ENCODE measurements at places on chromosomes 6 and 20.

DNA sequence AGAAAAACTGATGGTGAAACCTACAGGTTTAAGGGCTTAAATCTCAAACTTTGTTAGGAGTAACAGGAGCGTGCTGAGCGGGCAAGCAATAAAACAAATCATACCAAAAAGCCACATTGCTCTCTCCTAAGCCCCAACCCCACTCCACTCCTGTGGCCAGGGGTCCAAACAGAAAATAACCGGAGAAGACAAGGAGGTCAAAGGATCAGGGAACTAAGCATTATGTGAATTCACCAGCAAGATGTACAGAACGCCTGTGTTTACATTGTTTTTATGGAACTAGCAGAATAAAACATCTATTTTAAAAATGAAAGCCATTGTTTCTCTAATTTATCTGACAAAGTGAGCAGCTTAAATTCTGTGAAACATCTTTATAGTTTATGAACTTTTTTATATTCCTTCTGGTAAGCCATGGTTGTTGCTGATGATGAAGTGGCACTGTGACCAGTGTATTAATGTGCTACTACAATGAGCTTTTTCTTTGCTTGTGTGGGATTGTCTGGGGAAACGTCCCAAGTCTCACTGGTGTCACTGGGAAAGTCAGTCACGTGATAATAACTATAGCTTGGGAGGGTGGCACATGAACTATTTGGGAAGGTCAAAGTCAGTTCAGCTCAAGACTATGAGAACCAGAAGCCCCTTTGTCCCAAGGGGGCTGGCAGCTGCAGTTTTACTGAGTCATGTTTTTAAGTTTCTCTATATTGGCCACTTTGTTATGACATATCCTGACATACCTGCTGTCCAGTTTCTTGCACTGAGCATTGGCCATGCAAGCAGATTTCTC lies 9.8 kb downstream of the FAM210B start:
- DNase-seq, result no peak

GRCh38 chr6:159700970-159701369 lies 7.9 kb upstream of the SOD2 start:
- no peak for DNase-seq

- no peak for DNase-seq
Observed at GRCh38 chr20:58210398-58210747, 18.1 kb downstream of the ANKRD60 start.

DNA sequence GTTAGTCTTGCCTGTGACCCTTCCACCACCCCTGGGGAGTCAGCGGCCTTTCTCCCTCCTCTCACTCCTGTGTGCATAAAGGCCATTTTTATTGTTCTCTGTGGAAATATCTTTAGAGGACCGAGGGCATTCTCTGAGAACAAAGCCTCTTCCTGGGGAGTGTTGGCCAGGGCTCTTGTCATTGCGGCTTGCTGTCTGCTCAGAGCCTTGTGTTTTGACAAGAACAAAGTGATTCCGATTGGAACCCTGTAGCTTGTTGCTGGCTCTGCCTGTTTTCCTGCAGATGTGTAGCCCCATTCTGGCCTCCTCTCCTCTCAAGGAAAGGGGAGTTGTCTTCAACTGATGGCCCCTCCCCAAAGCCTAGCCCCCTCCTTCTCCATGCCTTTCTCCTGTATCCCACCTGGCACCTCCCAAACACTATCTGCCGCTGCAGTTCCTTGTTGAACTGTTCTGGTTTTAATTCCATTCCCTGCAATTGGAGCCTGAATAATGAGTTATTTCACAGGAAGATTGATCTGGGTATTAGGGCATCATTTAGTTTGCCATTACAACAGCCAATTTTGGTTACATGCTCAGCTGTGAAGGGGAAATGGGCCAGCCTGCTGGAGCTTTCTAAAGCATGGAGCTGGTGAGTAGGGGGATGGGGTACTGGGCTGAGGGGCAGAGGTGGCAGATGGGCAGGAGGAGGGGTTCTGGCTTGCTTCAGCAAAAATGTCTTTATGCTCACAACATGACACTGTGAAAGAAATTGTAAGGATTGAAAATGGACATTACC lies 252.5 kb downstream of the LRFN2 start:
- no peak for DNase-seq

DNA sequence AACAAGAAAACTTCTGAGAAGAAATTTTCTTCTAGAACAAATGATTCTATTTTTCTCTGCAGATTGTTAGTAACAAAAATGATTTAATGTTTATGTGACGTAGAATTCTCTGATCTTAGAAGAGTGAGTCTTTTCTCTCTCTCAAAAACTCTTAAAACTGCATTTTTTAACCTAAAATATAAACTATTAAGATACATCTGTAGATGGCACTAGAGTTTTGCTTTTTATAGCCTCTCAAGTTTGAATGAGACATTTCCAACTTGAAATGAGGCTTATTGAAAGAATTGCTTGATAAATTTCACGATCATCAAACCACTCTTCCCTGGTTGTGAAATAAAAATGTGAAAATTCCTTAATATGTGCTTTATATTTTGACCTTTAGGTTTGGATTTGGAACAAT lies 53.8 kb downstream of the PHF3 start:
- no peak for DNase-seq

DNA sequence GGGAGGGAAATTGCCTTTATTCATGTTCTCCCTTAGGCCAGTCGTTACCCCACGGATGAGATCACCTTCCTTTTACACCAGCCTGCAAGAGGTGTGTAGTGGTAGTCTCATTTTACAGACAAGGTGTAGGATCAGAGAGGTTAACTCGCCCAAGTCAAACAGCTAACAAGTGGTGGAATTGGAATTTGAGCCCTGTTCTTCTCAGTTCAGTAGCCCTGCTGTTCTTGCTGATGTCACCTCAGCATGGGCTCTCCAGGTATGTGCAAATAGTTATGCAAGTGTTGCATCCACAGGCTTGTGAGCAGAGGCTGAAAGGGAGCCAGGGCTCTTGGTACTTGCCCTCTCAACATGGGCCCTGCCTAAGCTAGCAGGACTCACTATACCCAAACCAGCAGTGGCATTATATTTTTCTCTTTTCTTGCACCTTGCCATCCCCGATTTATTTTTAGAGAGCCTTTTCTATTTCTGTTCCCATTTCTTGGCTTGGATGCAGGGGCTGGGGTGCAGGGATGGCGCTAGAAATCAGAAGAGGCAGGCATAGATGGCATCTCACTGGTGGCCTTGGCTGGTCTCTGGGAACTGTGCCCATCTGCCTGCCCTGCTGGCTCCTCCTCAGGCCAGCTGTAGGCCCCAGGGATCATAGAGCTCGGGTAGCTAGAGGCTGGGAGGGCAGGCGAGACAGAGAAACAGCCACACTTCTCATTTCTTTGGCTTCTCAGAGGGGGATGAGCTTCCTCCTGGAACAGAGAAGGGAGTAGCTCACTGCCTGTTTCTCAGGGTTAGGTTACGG lies 18.2 kb downstream of the PPARD start:
- DNase-seq, result no peak

GRCh38 chr6:37454420-37455140 lies 21.6 kb downstream of the CMTR1 start:
- DNase-seq, result no peak

- no peak for DNase-seq
Observed at GRCh38 chr20:53101992-53102760, 130.0 kb downstream of the TSHZ2 start.

GRCh38 chr20:44959082-44959637 lies 1.0 kb downstream of the TOMM34 start:
- DNase-seq, result no peak

DNA sequence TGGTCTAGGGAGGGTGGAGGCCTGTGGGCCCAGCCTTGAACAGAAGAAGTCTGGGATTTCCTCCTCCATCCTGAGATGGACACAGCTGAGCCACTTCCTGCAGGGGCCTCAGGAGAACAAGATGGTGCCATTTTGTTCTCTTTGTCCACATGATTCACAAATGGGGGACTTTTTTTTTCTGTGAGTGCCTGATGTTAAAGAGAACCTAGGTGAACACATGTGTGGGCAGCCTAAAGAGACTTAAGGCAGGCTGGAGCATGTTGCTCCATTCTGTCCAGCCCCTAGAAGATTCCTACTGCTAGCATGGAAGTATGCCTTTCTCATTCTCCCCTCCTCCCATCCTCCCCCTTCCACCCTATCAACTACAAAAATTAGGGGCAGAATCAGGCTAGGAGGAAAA lies 49.3 kb upstream of the KIF16B start:
- DNase-seq, result no peak
